ENCODE measurements at places on chromosomes 3 and 15.

DNA sequence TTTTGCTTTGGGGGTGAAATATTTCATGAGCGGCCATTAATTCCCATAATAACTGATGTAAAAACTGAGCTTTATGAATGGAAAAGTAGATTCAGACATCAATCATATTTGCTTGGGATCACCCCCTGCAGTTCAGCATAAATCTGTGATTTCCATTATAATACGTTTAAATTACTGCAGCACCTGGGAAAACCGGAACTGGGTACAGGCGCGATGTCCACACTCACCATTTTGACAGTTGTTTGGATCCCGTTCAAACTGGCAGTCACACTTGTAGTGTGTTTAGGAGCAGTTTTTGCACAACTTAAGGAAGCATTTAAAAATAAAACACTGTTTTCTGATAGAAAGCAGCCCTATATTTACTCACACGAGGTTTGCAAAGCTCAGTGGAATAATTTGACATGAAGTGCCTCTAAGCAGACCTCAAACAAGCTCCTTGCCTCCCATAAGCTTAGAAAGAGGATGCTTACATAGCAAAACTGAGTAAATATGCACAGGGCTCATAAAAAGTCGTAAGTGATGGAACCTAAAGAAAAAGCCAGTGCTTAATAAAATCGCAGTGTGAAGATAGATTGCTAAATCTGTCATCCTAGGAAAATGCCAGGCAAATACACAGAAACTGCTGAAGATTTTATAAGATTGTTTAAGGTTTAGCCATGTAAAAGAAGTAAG is 377.6 kb downstream of the PTPRG start:
- no peak for DNase-seq

- DNase-seq, result no peak
Measured at GRCh38 chr3:179268400-179269051, 17.6 kb upstream of the KCNMB3 start.

DNA sequence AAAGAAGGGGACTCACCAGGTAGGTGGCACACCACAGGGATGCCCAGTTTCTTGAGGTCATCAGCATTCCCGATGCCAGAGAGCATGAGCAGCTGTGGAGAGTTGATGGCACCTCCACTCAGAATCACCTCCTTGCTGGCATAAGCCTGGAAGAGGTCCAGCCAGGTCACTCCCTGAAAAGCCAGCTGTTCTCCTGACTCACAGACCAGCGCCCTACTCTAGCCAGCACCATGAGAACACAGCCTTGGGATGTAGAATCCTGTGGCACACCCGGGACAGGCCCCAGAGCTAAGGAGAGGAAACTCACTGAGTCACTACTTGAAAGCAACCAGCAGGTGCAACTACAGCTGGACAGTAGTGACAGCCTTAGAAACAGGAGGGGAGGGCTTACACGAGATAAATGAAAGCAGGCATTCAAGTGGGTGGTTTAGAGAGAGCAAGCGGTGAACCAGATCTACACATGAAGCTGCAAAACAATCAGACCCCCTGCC is 24.5 kb downstream of the CHDH start:
- DNase-seq, result no peak

DNA sequence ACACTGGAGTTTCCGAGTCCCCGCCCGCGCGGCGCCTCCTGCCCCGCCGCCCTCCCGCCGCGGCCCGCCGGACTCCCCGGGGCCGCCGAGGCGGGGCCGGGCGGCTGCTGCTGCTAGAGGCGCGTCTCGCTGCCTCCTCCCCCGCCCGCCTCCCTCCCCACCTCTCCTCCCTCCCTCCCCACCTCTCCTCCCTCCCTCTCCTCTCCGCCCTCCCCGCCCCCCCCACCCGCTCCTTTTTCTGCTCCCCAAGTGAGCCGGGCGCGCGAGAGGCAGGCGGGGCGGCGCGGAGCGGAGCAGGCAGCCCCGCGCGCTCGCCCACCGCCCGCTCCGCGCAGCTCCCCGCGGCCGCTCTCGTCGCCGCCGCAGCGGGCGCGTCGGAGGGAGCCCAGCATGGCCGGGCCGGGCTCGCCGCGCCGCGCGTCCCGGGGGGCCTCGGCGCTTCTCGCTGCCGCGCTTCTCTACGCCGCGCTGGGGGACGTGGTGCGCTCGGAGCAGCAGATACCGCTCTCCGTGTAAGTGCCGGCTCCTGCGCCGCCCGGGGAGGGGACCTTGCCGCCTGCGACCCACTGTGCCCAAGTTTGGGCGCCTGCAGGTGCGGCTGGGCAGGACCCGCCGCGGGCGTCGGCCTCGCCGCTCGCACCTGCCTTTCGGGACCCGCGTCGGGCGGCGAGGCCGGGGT is at the start of gene CACNA2D3:
Gene CACNA2D3, plus strand, starts transcription at position 229 of the 679 bp plus-strand sequence.
- no peak for DNase-seq

- DNase-seq, result no peak
Measured at GRCh38 chr3:82030916-82031315, 269.5 kb upstream of the GBE1 start.

DNA sequence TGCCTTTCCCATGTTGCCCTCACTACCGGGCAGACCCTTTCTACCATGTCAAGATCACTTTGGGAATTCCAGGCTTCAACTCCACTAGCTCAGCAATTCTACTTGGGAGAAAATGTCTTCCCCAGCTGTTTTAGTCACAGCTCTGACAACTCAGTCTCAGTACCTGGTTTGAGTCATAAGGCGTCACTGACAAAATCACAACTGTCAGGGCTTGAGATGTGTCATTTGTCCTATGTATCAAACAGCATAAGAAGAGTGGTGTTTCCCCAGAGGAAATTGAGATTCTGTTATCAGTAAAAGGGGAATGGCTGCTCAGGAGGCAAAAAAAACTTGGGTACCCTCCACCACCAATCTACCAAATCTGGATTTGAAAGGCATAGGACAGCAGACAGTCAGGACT is 594.9 kb upstream of the SUCLG2 start:
- no peak for DNase-seq

DNA sequence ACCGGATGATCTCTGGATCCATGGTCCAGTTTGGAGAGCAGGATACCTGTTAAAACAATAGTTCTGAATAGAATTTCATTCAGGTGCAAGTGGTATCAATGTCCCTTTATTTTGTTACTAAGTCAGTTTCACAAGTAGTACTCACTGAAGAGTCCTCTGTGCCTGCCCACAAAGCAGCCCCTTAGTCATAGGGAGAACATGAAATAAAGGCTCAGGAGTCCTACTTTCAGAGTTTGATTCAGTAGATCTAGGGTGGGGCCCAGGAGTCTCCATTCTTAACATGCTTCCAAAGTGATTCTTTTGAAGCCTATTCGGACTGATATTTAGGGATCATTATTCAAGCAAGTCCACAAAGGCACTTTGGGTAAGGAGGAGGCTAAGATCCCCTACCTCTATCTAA is 79.8 kb upstream of the ACKR4 start:
- no peak for DNase-seq

GRCh38 chr15:37860896-37861295 is 73.5 kb upstream of the TMCO5A start:
- DNase-seq, result no peak

DNA sequence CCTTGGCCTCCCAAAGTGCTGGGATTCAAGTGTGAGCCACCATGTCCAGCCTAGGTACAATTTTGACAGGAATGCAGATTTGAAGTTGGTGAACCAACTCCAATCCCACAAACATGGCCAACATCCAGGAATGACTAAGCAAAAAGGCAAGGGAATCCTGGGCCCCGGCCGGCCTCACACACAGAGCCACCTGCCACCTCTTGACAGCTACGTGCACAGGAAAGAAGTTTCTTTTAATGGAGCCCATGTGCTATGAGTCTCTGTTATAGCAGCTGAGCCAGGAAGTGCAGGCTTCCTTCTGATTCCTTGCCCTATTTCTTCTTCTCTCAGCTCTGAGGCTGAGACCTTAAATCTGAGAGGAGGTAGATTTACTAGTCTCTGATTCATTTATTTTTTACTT is 8.8 kb downstream of the TMEM40 start:
- no peak for DNase-seq

DNA sequence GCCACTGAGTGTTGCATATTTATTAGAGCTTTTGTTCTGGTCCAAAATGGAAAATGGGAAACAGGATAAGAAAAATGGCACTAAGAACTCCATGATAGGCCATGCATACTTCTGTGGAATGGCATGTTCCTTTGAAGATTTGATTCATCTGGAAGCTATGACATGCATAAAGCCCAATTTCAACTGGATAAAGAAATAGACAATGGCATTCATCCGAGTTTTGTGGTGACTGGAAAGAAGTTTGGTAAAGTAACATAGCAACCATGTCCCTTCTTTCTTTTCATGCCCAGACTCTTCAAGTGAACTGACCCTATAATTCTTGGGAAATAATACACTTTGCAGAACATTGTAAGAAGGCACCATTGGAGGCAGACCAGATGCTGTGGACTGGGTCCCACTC is 368.4 kb upstream of the IL12A start:
- no peak for DNase-seq

- DNase-seq, result no peak
Measured at GRCh38 chr15:50884540-50884939, 23.9 kb upstream of the AP4E1 start.

GRCh38 chr15:63043335-63044076 is 959 bp downstream of the TPM1 start:
- no peak for DNase-seq

DNA sequence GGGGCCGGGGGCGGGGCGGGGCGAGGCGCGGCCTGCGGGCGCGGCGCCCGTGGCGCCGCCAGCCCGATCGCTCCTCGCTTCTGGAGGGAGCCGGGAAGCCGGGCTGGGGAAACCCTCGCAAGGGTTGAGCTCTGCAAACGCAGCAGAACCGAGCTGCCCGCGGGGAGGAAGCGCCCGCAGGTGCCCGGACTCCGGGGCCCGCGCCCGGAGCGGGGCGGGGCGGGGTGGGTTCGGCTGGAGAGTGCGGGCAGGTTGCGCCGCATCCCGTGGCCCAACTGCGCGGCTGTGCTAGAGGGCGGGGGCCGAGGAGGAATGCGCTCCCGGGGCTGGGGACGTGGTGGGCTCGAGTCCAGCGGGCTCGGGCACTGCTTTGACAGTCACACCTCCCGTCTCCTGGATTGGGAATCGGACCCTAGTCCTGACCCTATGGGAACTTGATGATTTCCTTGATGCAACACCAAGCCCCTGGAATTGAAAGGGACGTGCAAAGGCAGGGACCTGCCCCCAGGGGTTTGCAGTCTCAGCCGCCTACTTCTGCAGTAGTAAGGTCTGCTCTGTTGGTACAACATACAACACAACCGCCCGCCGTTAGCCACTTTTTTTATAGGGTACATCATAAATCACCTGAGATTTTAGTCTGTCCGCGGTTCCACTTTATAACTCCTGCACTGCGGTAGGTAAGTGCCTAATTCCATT is 34.3 kb downstream of the ZBTB38 start:
- DNase-seq, result peak; percentile 59

- no peak for DNase-seq
Measured at GRCh38 chr3:45777111-45777745, 19.1 kb downstream of the SLC6A20 start.

Measured in CD4-positive, alpha-beta T cell treated with Interleukin-15 for 4 hours (primary cell).